ENCODE measurements at places on chromosomes 7 and 10. TPM values are rescaled to one million over a fixed set of nuclear protein-coding genes. Genes with fewer than 3 reads are reported as not detected.

DNA sequence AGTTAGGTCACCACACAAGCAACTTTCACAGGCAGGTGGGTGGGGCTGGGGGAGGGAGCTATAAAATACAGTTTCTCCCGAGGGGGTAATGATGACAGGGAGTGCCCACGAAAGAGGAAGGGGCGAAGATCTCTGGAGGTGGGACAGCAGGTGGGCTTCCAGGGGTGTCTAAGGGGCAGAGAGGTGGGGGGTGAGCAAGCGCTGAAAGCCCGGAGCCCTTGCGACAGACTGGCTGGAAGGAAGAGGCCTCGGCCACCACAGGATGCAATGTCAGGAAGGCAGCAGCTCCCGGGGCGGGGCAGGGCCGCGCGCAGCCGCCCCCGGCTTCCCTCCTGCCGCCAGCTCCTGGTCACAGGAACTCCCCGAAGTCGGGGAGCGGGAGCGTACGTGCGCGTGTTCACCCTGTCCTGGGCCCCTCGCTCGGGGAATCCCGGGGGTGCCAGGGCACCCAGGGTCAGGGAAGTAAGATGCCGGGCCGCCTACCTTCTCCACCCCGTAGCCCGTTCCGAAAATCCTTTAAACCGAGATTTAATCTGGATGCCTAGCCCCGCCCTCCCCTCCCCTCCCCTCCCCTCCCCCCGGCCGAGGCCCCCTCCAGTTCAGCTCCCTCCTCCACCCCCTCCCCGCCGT lies 105.2 kb upstream of the PPIF start:
- H3K36me3 ChIP-seq = no peaks in the 10 kb centered on the region
- no peaks in the 10 kb centered on the region for H3K27me3 ChIP-seq
- H3K4me1 ChIP-seq = peaks cover 51% of the 10 kb centered on the region

Gene NPY4R2
- 8.1 TPM for total RNA-seq

DNA sequence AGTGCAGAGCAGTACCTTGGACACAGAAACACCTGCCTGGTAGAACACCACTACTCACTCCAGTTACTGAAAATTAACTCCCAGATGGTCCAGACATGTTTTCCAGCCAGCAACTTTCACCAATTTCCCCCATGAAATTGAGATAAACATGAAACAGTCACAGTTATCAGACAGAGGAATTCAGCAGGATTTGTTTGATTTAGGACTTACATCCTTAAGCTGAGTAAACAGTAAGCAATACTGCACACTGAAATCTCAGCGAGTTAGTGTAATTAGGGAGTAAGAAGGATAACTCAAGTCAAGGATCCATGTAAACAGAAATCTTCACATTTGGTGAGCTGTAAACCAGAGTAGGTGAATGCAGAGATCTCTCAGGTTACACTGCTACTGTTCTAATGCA lies 353.5 kb downstream of the ELMO1 start:
- no peak overlapping the region for H3K4me3 ChIP-seq
- no peak overlapping the region for H3K27ac ChIP-seq
- no peaks in the 10 kb centered on the region for H3K36me3 ChIP-seq
- no peaks in the 10 kb centered on the region for H3K27me3 ChIP-seq
- DNase-seq = no peak

DNA sequence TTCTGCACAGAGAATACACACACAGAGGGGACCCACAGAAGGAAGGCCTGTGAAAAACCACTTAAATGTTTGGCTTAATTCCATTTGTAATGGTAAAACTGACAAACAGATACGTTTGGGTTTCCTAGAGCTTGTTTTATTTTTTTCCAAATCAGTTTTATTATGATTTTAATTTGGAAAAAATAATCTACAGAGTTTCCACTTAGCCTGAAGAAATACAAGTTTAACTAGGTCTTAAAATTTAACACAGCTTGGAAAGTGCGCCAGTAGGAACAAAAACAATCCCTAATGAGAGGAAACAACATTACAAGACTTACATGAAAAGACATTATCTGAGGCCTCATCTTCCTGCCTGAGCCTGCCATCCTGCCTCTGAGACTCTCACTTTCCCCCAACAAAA lies 58.5 kb upstream of the CARD11 start:
- no peaks in the 10 kb centered on the region for H3K4me1 ChIP-seq
- no peak overlapping the region for H3K4me3 ChIP-seq
- H3K27me3 ChIP-seq = no peaks in the 10 kb centered on the region
- no peaks in the 10 kb centered on the region for H3K36me3 ChIP-seq
- DNase-seq = no peak
- no peak overlapping the region for H3K27ac ChIP-seq

GRCh38 chr10:43944381-43945093 lies 295.9 kb upstream of the ZNF32 start:
- DNase-seq = no peak
- H3K4me3 ChIP-seq = no peak overlapping the region
- no peaks in the 10 kb centered on the region for H3K27me3 ChIP-seq
- H3K4me1 ChIP-seq = no peaks in the 10 kb centered on the region
- H3K27ac ChIP-seq = no peak overlapping the region
- H3K36me3 ChIP-seq = no peaks in the 10 kb centered on the region

DNA sequence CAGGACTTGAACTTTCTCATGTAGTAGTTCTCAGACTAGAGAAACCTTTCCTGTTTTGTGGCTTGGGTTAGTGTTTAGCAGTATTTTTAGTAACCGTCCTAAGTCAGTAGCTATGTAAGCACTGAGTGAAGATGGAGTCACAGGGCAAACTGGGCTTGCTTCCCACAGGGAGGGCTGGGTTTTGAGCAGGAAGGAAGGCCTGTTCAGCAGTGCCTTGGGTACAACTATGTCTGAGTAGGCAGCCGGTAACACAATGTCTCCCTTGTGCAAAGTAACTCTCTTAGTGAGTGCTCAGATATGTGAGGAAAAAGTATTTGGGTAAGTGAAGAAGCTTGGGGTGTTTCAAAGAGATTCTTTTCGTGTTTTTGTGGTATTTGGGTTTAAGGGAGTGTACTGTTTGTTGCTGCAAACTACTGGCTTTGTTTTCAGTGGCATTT lies 96.4 kb downstream of the CCSER2 start:
- peaks cover 12% of the 10 kb centered on the region for H3K36me3 ChIP-seq
- H3K27ac ChIP-seq = peak overlapping the region; percentile 79
- peak; percentile 82 for DNase-seq
- peak overlapping the region; percentile 12 for H3K4me3 ChIP-seq

Gene HMX2
- total RNA-seq = 0.64 TPM

GRCh38 chr10:60964257-60965235 lies 20.6 kb upstream of the RHOBTB1 start:
- peak overlapping the region; percentile 64 for H3K27ac ChIP-seq
- no peak overlapping the region for H3K4me3 ChIP-seq
- no peaks in the 10 kb centered on the region for H3K36me3 ChIP-seq
- peak; percentile 71 for DNase-seq

DNA sequence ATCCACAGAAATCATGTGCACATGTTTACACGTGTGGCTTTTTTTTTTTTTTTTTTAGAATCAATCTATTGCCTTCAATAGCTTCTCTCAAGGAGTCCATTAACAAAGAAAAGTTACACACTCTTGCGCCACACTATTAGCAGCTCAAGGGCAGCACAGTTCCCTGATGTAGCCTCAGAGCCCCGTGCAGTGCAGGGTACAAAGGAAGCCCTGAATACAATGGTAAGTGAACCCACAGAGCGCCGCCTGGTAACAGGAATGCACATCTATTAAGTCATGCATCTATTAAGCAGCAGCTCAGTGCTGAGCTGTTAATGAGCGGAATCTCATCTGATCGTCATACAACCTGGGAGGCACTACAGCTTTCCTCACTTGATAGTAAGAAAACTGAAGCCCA lies 113.7 kb upstream of the PDLIM1 start:
- H3K27me3 ChIP-seq = no peaks in the 10 kb centered on the region
- no peak for DNase-seq
- peak overlapping the region; percentile 77 for H3K27ac ChIP-seq
- H3K4me3 ChIP-seq = no peak overlapping the region
- H3K36me3 ChIP-seq = no peaks in the 10 kb centered on the region
- peaks cover 49% of the 10 kb centered on the region for H3K4me1 ChIP-seq

DNA sequence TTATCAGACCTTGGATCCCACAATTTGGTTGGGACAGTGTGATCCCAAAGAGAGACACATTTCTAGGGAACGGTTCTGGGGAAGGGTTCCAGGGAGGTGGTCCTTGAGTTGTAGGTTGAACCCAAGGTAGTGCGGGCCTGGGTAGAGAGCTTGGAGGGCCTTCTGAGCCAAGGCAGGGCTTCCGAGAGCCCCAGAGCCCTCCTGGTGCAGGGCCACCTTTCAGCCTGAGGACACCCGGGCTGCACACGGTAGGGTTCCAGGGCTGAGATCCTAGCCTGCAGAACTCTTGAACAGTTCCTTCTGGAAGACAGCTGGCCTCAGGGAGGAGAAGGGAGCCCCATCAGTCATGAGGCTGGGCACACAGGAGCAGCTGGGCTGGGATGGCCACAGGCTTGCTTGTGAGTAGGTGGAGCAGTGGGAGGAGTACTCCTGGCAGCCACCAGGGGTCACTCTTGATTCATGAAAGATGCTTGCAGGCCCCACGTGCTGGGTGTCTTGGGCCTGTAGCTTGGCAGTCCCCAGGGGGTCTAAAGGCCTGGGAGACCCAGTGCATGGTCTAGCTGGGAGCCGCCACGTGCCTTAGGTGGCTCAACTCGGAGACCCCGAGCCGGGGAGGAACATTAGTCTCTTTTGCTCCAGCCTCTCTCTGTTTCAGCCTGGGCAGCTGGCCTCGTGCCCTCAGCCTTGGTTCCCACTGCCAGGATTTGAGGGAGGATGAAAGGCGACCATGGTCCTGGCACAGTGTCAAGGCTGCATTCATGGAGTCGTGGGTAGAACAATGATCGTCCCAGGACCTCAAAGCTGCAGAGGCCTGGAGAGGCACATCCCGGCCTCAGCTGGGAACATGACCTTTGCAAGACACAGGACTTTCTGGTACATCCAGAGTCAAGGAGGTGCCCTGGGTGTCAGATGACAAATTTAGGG lies 381.6 kb downstream of the TYW1 start:
- no peaks in the 10 kb centered on the region for H3K4me1 ChIP-seq
- H3K27ac ChIP-seq = no peak overlapping the region
- no peak overlapping the region for H3K4me3 ChIP-seq
- DNase-seq = peak; percentile 45

Gene ABCC2
- 2.7 TPM for total RNA-seq

Gene NANOS1
- 0.20 TPM for total RNA-seq

DNA sequence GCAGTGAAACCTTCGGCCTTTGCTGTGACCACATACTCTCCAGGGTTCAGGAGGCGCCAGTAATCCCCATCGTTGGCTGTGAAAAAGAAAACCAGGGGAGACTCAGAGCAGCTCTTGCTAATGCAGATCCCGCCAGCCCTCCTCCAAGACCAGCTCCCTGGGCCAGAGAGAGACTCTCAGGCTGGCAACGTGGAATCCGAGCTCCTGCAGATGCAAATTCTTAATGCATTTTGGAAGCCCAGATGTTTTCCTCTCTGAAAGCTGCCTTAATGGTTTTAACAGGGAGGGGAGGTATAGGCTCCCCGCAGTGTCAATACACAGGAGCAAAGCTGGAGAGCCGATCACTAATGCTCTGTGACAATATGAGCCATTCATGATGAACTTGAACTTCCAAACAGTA lies 80.8 kb downstream of the GPR26 start:
- no peak overlapping the region for H3K4me3 ChIP-seq
- DNase-seq = no peak
- no peaks in the 10 kb centered on the region for H3K36me3 ChIP-seq
- H3K27me3 ChIP-seq = no peaks in the 10 kb centered on the region
- no peak overlapping the region for H3K27ac ChIP-seq

Gene WNT2
- total RNA-seq = not detected

GRCh38 chr10:59331661-59332060 lies 30.7 kb downstream of the FAM13C start:
- no peaks in the 10 kb centered on the region for H3K36me3 ChIP-seq
- no peak for DNase-seq
- H3K4me3 ChIP-seq = no peak overlapping the region
- no peaks in the 10 kb centered on the region for H3K27me3 ChIP-seq
- peaks cover 4% of the 10 kb centered on the region for H3K4me1 ChIP-seq

- H3K4me1 ChIP-seq = no peaks in the 10 kb centered on the region
- H3K27me3 ChIP-seq = no peaks in the 10 kb centered on the region
- H3K27ac ChIP-seq = no peak overlapping the region
- DNase-seq = peak; percentile 4
- H3K4me3 ChIP-seq = no peak overlapping the region
Measured at GRCh38 chr7:46123-46829, 146.1 kb upstream of the FAM20C start.

GRCh38 chr7:124219681-124220080 lies 186.8 kb upstream of the TMEM229A start:
- H3K4me1 ChIP-seq = no peaks in the 10 kb centered on the region
- H3K4me3 ChIP-seq = no peak overlapping the region
- H3K36me3 ChIP-seq = no peaks in the 10 kb centered on the region
- DNase-seq = no peak

DNA sequence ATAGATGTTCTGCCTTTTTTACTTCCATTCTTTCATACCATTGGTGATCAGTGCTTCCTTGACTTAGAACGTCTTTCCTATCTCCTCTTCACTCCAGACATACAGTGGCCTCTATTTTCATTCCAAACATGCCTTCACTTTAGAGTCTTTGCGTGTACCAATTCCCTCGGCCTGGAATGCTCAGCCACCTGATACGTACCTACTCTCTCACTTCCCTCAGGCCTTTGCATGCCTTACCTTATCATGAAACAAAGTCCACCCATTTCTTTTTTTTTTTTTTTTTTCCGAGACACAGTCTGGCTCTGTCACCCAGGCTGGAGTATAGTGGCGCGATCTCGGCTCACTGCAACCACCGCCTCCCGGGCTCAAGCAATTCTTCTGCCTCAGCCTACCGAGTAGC lies 2.2 kb upstream of the CCNJ start:
- H3K4me3 ChIP-seq = no peak overlapping the region
- no peaks in the 10 kb centered on the region for H3K27me3 ChIP-seq
- no peaks in the 10 kb centered on the region for H3K36me3 ChIP-seq

DNA sequence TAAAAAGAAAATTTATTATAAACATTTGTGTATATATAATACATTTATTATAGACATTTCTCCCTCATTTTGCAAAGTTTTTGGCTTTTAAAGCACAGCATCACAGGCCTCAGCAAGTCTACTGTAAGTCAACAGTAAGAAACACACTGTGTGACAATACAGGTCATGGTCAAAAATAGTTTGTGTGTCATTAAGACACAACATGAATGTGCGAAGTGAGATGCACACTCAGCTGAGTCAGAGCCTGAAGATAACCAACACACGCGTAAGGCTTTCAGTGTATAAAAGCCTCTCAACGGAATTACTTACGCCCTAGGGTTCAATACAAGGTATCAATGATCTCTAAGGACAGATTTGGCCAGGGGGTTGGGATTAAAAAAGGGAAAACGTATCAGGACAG lies 157.6 kb downstream of the PIP4K2A start:
- H3K4me3 ChIP-seq = no peak overlapping the region
- H3K27me3 ChIP-seq = no peaks in the 10 kb centered on the region
- no peak overlapping the region for H3K27ac ChIP-seq
- no peak for DNase-seq

GRCh38 chr7:20466543-20467021 lies 135.9 kb downstream of the ITGB8 start:
- DNase-seq = no peak
- H3K36me3 ChIP-seq = no peaks in the 10 kb centered on the region
- no peaks in the 10 kb centered on the region for H3K4me1 ChIP-seq
- H3K27ac ChIP-seq = no peak overlapping the region
- no peaks in the 10 kb centered on the region for H3K27me3 ChIP-seq
- H3K4me3 ChIP-seq = no peak overlapping the region

Gene OR2A42
- not detected for total RNA-seq

Measured in transverse colon (tissue), 4 donors.